ENCODE measurements at places on chromosomes 11 and 22.

DNA sequence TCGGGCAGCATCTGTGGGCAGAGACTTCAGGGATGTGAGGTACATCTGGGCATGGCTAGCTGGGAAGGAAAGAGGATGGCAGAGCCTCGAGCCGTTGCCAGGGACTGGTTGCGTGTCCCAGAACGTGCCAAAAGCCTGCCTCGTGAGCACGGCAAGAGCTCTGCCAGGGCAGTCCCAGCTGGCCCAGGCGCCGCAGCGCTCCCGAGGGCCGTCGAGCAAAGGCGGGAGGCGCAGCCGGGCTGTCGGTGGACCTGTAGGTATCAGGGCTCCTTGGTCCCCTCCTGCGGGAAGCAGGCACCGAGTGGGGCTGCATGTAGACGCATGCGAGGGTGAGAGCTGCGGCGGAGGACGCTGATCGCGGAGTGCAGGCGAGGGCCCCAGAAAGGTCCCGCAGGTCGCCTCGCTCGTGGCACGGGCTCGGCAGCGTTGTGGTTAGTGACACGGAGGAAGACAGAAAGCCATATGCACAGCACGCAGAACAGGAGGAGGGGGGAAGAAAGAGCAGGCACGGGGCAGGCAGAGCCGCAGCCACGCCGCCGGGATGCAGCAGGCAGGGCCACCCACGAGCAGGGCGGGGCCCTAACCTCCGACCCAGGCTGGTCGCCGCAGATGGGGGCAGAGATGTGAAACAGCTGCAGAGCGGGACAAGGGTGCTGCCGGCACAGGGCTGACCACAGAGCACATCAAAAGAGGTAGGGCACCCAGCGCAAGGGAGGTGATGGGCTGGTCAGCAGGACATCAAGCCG is 18.0 kb downstream of the LSP1 start:
- no peak for DNase-seq

DNA sequence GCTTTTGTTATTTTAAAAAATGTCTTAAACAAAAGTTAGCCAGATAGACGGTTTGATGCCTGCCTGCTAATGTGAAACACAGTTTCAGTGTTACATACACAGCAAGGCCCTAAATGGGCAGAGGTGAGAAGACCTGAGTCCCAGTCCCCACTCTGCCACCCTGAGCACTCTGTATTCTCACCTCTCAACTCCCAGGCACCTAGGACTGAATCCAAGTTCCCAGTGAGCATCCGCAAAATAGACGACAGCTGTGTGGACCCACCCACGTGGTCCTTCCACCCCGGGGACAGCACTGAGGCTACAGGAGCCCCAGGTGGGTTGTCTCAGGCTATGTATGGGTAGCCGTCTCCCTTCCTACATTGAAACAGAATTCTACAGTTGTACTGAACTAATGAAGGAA is 111.5 kb downstream of the RPL27A start:
- DNase-seq = no peak

GRCh38 chr11:16827139-16827538 is 88.7 kb downstream of the C11orf58 start:
- DNase-seq = no peak

DNA sequence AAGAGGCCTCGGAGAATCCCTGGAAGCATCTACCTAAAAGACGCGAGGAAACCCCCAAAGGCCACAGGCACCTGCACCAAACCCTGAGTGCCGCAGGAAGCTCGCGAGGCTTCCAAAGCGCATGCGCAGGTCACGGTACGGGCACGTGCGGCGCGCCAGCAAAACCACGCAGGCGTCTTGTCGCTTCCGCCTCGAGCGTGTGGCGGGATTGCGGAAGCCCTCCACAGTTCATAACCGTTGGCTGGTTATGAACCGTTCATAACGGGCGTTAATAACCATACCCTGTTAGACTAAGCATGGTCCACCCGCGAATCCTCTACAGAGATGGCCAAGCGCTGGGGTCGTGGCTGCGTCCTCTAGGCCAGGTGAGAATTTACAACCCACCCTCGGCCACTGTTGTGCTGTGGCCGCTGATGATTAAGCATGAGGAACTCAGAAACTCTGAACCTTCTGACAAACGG is 46.4 kb downstream of the MORC2 start:
- DNase-seq = peak; percentile 60

- no peak for DNase-seq
Observed at GRCh38 chr22:33898121-33898520, 22.2 kb downstream of the LARGE1 start.

DNA sequence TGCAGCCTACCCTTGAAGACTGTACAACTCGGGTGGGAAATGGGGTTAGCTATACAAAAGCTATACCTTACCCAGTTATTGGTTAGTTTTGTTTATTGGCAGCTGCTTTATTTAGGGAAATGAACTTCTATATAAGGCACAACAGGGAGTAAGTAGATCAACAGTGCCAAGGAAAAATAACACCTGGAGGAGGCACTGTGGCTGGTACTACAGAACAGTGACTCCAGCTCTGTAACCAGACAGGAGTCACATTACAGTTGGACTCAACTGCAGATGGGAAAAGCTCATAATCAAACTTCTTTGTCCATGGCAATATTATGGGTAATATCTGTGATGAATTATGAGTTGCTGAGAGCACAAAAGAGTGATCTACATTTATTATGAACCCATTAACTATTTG is 14.0 kb downstream of the P4HA3 start:
- no peak for DNase-seq

- no peak for DNase-seq
Observed at GRCh38 chr11:116792869-116793771, 1.4 kb upstream of the APOA5 start.

- DNase-seq = no peak
Observed at GRCh38 chr11:83681031-83681781, 395.0 kb upstream of the CCDC90B start.
